ENCODE measurements at places on chromosomes 7 and 10.

DNA sequence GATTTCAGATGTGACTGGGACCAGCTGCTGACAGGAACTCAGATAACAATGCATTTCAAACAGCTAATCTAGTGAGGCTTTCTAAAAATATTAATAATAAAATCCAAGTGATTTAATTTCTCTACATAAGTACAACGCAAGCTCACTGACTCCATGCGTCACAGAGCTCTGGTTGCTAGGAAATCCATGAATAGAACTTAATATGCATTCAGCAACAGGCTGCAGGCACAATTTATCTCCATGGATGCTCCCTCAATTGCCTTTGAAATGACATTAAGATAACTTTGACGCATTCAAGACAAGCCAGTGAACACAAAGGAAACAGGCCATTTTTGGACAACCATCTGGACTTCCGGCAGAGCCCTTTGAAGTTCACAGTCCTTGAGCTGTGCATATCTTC, 118.7 kb upstream of the COL1A2 start:
- no peak for DNase-seq

DNA sequence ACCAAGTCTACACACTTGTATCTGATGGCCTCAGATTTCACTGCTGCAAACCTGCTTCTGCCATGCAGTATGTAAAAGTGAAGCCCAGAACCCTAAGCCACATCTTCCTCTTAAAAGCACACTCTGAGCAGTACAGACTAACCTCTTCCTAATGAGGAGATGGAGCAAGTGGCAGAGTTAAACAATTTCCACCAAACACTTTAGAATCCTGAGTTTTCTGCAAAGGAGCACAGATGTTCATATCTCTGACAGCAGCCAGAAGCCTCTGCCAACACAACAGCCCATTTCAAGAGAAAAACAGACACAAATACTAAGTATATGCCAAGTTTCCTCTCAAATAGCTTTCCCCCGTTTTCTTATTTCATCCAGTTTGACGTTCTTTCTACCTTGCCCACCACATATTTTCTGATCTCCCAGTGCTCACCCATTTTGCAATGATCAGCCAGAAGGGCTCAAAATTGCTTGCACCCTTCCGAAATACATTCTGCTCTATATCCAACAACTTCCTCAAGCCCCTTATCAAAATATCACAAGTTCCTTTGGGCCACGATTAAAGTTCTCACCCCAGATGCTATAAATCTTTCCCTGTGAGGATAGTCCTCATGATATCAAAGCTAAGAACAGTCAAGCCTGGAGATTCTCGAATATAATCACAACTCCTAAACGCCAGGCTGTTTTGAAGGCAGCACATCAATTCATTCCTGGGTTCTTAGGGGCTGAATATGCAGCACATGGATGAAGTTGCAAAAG, 27.5 kb downstream of the ELMO1 start:
- DNase-seq = no peak

DNA sequence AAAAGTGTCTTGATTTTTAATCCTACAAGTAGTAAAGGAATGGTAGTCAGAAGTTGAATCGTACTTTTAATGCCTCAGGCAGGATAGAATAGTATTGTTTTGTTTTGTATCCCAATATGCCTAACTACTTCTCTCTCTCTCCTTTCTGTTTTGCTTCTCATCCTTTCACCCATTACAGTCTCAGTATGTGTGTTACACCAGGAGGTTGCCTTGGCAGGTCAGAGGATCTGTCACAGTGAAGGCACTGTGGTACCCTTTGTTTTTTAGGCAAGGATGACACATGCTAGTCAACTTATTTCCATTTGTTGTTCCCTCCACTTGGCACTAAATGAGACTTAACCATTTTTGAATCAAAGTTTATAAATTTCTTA, 94.4 kb downstream of the MAPK8 start:
- no peak for DNase-seq

DNA sequence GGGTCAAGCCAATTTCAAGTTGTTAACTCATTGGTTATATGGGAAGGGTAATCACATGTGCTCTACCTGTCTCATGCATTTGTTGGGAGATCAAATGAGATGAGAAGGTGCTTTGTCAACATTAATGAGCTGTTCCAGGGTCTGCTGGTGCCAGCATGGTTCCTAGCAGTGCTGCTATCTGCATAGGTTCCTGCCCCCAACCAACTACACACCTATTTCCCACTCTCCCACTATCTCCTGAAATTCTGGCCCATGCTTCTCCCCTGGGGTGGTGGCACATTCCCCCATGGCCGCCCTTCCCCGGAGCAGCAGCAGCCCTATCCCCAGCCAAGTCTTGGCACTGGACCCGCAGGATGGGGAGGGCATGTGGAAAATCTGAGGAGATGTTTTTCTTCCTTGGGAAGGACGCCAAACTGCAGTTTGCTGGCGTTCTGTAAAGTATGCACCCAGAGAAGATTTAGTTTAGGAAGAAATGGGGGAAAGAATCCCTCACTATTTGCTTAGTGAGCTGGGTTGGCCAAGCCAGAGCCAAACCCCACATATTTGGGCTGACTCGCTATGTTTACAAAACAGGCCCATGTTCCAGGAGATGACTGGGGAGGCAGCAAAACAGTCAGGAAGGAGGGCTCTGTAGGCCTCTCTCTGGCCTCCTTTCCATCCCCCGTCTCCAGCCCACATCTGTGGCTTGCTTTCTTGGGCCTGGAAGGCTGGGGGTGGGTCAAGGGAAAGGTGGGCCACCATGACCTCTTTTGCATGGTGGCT, 42.5 kb downstream of the PPP1R3C start:
- no peak for DNase-seq

DNA sequence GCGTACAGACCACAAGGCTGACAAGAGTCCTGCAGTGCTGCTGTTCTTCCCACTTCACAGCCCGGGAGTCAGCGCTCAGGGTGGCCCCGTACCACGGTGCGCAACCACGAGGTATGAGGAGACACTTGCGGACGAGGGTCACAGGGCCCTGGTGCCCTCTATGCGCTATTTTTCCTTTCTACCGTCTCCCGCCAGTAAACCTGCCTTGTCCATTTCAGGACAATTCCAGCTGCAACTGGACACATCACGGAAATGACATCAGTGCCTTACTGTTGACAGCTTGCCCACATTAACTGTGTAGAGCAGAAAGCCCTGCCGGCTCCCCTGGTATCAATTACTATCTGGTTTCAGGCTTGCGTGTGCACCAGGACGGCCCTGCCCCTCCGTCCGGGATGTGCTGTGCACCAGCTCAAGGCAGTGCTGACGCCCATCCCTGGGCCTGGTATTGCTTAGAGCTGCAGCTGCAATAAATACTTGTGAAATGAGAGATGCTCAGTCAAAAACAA, 65.1 kb downstream of the ZRANB1 start:
- DNase-seq = no peak
